ENCODE measurements at places on chromosomes 16 and 17.

DNA sequence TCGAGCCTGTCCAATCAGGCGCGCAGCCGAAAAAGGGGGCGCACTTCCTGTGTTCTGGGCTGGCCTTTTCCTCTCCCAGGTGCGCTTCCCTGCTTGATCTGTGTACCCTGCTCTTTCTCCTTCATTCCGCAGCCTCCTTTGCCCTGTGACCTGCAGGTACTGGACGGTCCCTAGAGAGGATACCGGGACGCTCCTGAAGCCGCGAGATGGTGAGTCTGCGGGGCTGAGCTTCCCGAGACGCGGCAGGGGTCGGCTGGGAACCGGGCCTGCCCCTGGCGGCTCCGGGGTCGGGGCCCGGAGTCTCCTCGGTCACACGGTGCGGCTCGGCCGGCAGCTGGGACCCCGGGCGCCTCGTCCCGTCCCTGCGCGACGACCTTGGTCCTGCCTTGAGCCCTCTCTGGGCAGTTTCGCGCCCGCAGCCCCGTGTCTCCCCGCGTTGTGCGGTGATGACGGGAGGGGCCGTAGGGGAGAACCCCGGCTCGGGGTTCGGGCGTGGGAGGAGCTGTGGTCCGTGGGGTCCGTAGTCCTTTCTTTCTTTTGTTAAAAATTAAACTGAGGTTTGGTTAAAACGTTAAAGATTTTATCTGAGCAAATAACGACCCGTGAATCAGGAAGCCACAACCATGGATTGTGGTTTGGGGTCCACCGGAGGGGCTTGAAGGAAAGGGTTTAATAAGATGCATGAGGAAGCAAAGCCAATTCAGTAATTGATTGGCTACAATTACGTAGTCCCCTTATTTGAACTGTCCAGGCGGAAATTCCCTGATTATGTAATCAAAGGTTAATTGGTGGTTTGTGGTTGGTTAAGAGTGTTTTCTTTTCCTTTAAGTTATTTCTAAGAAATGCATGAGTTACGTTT lies 172.8 kb upstream of the ZNF267 start:
- peak; percentile 76 for DNase-seq

GRCh38 chr17:71850812-71851211 lies 270.0 kb upstream of the SOX9 start:
- DNase-seq: no peak

DNA sequence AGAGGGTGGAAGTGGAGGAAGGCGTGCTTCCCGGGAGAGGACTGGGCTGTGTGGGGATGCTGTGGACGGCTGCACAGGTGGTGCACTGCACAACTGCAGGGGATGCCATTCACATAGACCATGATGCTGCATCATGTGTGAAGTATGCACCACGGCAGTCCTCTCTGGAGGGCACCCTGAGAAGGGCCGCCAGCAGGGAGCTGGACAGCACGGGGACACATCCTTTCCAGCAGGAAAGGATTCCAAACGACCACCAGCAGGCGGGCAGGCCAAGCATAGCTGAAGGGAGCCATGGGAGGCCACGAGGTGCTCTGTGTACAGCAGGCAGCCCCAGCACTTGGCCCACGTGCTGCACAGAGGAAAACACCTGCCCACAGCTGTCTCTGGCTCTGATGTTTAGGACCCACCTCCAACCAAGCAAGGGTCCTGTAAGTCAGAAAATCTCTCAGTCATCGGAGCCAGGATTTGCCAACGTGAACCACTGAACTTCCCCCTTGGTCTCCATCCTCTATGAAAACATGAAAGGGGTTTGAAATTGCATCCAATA lies 10.1 kb downstream of the ACTG1 start:
- no peak for DNase-seq

DNA sequence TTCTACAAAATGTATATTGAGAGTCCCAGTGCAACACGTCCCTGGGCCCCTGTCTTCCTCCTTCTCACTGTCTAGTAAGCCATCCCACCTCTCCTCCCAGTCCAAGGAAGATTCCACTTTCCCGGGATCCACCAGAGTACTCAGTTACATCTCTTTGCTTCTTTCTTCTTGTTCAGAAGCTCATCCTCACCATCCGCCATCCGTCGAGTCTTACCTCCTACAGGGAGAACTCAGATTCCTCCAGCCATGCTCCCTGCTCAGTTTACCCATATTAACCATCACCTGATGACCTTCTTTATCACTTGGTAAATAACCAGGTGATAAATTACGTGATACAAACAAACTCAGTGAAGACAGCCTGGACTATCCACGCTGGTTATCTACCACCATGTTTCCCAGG lies 57.1 kb downstream of the CYTH1 start:
- DNase-seq: no peak

- no peak for DNase-seq
Measured at GRCh38 chr16:24150282-24150681, 105.9 kb upstream of the CACNG3 start.

GRCh38 chr16:2776500-2777139 lies 460 bp downstream of the ELOB start:
- no peak for DNase-seq

DNA sequence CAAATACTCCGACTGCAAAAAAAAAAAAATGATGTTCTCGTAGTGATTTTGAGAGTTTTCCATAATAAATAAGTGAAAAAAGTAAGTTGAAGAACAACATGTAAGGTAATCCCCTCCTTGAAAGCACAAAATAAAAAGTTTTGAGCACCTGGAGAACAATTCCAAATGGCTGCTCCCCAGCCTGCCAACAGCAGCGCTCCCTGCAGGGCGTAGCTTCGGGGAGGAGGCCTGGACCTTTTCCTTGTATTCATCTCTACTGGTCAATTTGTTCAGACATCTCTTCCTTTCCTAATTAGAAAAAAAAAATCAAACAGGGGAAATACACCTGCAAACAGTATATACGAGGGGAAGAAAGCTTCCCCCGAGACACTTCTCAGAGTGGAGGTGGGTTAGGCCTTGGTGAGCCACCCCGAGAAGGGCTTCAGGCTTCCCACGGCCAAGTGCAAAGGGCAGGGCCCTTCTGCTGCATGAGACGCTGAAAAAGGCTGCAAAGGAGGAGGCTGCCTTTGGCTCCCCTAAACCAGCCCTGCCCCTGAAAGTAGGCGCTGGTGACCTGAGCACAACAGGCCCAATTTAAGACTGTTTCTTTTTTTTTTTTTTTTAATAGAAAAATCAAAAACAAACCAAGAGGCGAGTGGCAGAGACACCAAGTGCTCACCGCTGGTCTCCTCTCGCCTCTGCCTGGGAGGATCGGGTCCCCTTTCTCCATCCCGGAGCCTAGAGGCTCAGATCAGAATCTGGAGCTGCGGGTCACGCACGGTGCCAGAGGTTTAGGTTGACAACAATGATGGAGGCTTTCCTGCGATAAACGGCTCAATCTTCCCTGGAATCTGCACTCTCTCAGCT lies 193.1 kb upstream of the FOXF1 start:
- DNase-seq: no peak

DNA sequence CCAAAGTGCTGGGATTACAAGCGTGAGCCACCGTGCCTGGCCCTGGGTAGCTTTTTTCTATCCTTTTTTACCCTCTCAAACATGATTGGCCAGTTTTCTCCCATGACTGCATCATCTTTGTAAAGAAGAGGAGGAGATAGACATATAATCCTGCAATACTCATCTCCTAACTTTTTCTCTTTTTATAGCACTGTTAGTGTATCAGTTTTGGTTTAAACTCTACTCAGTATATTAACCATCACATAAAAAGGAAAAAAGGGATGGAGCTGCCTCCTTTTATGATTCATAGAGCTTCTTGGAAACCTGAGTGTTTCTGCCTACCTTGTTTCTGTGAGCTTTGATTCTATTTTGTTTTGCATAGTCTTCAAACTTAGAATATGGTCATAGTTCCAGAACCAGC lies 12.0 kb upstream of the TMEM106A start:
- no peak for DNase-seq

DNA sequence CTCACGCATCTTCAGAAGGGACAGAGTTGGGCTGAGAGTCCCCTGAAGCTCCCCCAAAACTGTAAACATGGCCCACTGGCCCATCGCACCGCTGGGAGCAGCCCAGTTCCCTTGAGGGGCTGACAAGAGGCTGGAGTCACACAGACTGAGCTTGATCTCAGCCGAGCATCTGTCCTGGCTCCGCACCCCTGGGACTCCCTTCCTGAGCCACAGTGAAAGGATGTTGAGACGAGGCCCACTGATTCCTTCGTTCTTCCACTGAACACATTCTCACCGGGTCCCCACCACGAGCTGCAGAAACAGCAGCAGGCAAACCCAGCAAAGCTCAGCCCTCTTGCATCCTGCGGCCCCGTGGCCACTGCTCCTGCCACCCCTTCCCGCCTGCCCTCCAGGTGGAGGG lies 145.9 kb upstream of the CIBAR2 start:
- no peak for DNase-seq

GRCh38 chr17:59439741-59440211 lies 108.3 kb downstream of the YPEL2 start:
- DNase-seq: peak; percentile 9

DNA sequence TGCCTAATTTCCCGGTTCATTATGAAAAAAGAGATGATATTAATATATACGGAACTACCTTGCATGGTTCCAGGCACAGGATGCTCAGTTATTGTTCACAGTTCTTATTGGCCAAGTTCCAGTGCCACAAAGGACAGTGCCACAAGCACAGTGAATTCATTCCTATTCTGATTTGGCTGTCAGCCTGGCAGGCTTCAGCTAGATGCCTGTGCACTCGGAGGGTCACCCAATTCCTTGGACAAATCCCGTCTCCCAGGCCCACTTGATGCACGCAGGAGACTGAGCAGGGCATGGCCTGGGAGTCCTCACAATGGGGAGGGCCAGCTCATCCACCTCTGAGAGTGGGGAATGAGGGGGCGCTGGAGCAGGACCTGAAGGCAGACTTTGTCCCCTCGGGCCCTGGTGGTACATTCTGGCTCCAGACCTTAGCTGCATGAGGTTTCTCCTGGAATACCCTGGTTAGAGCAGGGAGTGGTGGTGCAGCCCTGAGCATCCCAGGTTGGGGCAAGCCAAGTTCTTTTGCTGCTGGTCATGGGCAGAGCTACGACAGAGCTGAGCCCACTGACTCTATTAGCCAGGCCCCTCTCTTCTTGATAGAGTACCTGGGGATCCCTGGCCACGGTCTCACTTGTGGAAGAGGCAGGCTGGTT lies 41.4 kb downstream of the MIS12 start:
- no peak for DNase-seq

DNA sequence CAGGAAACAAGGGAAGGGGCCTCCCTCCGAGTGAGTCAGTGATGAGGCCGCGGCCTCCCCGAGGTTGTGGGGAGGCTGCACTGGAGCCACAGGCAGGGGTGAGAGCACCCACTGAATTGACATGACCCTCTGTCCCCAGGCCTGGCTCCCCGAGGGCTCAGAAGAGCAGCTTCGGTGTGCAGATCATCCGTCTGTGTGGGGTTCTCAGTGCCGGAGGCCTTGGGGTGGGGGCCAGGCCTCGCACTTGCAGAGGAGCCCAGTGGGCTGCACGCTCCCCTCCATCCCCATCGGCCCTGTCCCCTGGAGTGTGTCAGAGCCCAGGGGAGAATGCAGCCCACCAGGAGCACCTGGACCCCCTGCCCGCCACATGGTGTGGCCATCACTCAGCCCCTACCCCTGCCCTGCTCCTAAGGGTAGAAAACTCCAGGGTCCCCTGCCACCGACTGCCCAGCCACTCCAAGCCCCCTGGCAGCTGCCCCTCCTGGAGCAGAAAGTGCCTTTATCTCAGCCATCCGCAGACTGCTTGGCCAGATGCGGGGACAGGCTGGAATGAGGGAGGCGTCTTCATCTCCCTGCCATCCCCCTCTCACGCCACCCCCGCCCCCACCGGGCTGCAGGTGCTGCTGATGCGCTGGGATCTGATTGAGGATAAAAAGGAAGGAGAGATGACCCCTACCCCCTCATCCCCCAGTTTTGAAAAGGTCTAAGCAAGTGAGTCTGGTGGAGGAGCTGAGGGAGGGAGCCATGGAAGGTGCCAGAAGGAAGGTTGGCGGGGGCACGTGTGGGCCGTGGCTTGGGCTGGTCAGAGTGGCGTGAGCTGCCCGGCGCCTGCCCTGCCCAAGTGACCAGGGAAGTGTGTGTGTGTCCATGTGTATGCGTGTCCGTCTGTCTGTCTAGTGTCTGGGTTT lies 358.3 kb downstream of the SEC14L1 start:
- DNase-seq: no peak

- DNase-seq: no peak
Measured at GRCh38 chr16:17499223-17499902, 28.6 kb upstream of the XYLT1 start.

DNA sequence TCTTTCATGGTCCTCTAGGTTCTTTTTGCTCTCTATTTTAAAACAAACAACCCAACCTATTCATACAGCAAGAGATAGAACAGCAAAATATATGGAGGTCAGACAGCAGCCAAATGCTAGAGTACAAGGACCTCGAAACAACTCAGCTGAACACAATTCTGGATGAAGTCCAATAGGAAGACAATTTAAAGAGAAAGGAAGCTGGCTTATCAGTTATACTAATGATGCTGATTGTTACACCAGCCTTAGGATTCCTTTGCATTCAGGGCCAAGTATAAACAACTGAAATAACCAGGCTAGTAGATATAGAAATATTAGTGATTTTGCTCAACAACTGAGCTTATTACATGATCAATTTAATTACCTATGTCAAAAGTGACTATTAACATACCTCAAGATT lies 2.5 kb downstream of the SSH2 start:
- DNase-seq: peak; percentile 27

DNA sequence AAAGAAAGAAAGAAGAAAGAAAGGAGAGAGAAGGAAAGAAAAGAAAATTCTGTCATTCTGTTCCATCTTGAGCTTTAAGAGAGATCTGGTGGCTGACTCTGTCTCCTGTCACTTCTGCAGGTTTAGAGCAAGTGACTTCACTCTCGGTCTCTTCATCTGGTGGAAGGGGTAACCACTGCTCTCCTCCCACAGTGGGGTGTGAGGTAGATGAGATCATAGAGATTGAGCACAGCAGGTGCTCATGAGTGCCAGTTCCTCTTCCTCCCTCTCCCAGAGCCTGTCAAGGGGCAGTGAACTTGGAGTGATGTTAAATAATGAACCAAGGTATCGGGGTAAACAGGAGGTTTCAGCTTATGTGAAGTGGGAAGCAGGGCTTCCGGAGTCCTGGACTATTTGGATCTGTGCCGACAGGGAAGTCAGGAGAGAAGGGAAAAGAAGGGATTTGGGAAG lies 47.7 kb downstream of the BEAN1 start:
- DNase-seq: no peak

DNA sequence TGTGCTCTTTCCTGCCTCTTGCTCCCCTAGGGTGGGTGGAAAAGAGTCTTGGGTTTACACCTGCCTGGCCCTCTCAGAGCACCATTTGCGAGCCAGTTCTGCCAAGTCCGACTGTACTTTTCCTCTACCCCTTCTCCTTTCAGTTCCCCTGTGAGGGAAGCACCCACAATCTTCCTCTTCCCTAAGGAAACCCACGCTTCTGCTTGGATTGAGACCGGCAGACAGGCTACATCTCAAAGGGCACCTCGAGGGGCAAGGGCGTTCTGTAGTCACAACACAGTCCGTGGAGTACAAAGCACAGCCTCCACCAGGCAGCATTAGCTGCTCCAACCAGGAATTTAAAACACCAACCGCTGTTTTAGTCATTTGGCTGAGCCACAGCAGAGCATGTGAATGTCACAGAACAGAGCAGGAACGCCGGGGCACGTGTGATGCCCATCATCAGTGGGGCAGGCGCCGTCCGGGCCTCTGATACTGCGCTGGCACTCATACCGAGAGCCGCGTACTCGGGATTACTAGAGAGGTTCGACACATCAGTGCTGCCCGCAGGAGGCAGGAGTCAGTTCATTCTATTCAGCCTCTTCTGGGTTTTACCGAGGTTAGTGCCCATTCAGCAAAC lies 13.7 kb upstream of the MNT start:
- DNase-seq: no peak

Data from NCI-H226 (cell line).